NCI-H2171 treated with DMSO at 0.1 percent for 48 hours (cell line): ENCODE measurements at places on chromosomes 11 and 22.

DNA sequence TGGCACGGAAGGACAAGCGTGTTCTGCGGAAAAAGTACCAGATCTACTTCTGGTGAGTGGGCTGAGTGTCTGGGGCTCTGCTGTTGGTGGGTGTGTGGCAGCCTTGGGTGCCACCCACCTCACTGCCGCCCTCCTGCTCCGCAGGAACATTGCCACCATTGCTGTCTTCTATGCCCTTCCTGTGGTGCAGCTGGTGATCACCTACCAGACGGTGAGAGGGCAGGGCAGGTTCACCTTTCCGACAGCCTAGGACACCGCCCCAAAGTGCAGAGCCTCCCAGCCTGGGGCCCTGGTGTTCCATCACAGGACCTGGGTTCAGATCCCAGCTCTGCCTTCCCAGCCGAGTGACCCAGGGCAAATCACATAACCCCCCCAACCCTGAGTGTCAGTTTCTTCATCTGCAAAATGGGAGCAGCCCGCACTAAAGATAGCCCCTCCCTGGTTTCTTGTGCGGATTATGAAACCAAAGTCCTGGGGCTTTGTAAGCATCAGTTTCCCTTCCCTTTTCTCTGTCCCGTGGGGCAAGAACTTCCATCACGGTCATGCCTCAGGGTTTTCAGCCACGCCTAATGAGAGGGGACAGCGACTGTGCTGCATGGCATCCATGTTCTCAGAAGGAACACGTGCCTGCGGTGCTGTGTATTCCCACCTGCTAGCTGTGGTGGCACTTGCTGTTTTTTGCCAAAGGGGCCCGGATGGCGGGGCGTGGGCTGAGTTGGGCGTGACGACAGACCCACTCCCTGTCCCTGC, 9.8 kb upstream of the TAGLN start:
- no peak for DNase-seq

DNA sequence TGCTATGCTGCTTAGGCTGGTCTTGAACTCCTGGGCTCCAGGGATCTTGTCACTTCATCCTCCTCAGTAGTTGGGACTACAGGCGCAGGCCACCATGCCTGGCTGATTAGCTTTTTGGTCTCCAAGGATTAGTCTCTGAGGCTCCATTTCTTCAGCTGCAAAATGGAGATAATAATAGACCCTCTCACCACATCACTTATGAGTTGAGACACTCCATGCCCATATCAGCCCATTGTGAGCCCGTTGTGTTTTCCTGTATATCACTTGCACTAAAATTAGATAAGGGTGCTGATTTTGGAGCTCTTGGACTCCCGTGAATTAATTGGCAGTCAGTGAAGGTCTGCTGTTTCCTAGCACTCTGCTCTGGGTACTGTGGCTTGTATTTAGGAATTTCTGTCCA, 36.0 kb downstream of the DEPDC5 start:
- DNase-seq = no peak

DNA sequence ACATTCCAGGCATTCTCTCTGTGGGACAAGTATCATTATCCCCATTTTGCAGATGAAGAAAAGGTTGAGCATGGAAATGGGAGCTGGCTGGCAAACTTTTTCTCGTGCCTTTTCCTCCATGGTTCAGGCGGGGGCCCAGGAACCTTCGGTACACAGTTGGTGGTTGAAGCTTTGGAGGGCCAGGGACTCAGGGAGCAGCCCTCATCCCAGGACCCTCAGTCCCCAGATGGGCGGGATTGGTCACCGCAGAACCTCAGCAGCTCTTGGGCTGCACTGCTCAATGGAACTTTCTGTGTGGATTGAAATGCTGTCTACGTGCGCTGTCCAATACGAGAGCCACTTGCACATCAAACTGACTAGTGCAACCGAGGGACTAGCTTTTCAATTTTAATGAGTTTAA, 61.2 kb downstream of the TSPAN18 start:
- no peak for DNase-seq

- DNase-seq = no peak
Measured at GRCh38 chr11:131580476-131580875, 210.1 kb downstream of the NTM start.

DNA sequence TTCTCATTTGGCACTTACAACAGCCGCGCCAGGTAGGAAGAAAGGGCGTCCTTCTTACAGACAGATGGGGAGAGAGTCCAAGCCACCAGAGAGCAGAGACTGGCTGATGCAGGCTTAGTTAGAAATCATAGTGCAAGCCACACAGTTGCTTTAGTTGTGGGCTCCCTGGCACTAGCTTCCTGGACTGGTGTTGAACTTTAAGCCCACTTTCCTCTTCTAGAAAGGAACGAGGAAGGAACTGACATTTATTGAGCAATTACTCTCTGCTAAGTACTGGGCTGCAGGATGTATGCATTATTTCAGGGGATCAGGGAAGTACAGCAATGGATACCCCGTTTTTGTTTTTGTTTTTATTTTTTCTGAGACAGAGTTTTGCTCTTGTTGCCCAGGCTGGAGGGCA, 3.0 kb downstream of the BACE1 start:
- no peak for DNase-seq

- no peak for DNase-seq
Measured at GRCh38 chr11:48064306-48064705, 83.9 kb downstream of the PTPRJ start.
